Renal cortical epithelial cell (primary cell): ENCODE measurements at places on chromosomes 5 and 9. TPM values are rescaled to one million over a fixed set of nuclear protein-coding genes. Genes with fewer than 3 reads are reported as not detected.

Gene FOXD4L6
- total RNA-seq = 0.10 and 0.17 TPM in 2 replicates

Gene MYMK
- total RNA-seq = not detected in 2 replicates

Gene SPATA31A3
- not detected in 2 replicates for total RNA-seq

Gene ENTREP1
- total RNA-seq = 1.0 and 2.4 TPM in 2 replicates

Gene PKD2L2
- 0.05 TPM in 1 of 2 replicates, not detected in the other for total RNA-seq

Gene TMEM171
- 9.4 and 11.3 TPM in 2 replicates for total RNA-seq

Gene TPM2
- 51.4 and 124 TPM in 2 replicates for total RNA-seq

Gene NR6A1
- 6.0 and 6.1 TPM in 2 replicates for total RNA-seq

Gene SPATA31D4
- not detected in 2 replicates for total RNA-seq

Gene MSX2
- total RNA-seq = 0.69 and 1.1 TPM in 2 replicates

Gene HTR4
- not detected in 2 replicates for total RNA-seq

Gene ADAMTSL2
- total RNA-seq = 0.05 TPM in 1 of 2 replicates, not detected in the other

Gene NMUR2
- not detected in 2 replicates for total RNA-seq

Gene CACNA1B
- total RNA-seq = 0.05 TPM in 1 of 2 replicates, not detected in the other

Gene TRPM3
- total RNA-seq = 0.35 and 2.9 TPM in 2 replicates

- no peak for DNase-seq
Observed at GRCh38 chr5:15452781-15453180, 47.2 kb upstream of the FBXL7 start.

GRCh38 chr9:70006306-70006705, 37.3 kb upstream of the MAMDC2 start:
- no peak for DNase-seq

- peak; percentile 51 for DNase-seq
Observed at GRCh38 chr5:107985144-107985543, 314.4 kb upstream of the EFNA5 start.

DNA sequence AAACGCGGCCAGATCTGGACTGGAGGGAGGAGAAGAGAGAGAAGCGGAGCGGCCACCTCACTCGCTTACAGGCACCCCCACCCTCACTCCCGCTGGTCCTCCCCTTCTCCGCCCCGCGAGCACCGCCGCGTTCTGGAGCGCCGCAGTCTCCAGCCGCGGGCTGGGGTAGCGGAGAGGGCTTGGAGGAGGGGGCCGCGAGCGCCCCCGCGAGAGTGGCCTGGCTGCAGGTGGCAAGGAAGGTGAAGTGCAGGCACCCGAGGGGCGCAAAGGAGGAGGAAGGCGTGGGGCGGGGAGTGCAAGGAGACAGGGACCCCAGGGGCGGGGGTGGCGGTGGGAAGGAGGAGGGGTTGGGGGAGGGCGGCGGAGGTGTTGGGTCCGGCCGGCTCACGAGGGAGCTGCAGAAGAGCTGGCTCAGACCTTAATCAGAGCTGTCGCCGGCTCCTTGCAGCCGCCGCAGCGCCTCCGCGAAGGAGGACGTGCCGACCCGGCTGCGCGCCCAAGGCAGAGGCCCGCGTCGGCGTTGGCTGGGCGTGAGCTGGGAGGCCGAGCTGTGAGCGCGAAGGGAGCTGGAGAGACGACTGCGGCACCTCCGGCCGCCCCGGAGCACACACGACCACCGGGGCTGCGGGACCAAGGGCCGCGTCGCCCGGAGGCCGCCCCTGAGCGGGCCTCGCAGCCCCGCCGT, at the start of gene DMRT3:
Gene DMRT3 (plus strand): TSS at position 398 of the 685 bp plus-strand sequence. CDS start 347 bp downstream, outside the sequence.
- no peak for DNase-seq

DNA sequence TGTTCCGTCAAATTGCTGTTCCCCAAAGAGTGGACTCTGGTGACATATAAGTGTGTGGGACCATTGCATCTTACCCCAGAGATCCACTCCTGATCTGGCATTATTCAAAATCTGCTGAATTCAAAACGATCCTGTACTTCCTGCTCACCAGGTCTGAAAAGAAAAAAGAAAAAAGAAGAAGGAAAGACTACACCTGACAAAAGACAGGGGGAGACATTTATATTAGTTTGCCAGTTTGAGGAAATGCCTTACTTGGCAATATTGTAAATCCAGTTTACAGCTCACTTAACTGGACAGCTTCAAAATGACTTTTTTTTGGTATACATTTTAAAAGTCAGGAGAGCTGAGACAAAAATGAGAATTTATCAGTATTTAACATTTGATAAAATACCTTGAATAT, 15.0 kb upstream of the GRHPR start:
- DNase-seq = peak; percentile 54

GRCh38 chr5:428219-428618, 14.8 kb upstream of the EXOC3 start:
- no peak for DNase-seq

GRCh38 chr9:90029996-90030395, 425.2 kb downstream of the GADD45G start:
- no peak for DNase-seq

DNA sequence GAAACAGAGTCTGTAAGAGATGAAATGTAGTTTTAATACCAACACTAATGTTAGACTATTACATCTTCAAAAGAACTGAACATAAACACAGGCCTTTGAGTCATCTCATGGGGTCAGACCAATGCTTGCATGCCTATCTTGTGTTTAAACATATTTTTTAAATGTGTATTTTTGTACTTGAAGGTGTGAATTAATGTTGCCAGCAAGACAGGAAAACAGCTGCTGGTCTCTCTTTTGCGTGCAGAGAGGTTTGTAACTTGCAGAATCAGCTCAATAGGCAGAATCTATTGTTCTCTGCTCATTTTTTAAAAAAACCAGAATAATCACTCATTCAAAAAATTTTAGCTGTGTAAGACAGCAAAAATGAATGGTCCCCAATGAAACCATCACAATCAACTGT, 180.2 kb downstream of the ALDH1A1 start:
- DNase-seq = no peak

GRCh38 chr9:135340726-135341475, 138.7 kb upstream of the PPP1R26 start:
- DNase-seq = no peak

GRCh38 chr5:5209510-5210286, 69.6 kb downstream of the ADAMTS16 start:
- DNase-seq = no peak

DNA sequence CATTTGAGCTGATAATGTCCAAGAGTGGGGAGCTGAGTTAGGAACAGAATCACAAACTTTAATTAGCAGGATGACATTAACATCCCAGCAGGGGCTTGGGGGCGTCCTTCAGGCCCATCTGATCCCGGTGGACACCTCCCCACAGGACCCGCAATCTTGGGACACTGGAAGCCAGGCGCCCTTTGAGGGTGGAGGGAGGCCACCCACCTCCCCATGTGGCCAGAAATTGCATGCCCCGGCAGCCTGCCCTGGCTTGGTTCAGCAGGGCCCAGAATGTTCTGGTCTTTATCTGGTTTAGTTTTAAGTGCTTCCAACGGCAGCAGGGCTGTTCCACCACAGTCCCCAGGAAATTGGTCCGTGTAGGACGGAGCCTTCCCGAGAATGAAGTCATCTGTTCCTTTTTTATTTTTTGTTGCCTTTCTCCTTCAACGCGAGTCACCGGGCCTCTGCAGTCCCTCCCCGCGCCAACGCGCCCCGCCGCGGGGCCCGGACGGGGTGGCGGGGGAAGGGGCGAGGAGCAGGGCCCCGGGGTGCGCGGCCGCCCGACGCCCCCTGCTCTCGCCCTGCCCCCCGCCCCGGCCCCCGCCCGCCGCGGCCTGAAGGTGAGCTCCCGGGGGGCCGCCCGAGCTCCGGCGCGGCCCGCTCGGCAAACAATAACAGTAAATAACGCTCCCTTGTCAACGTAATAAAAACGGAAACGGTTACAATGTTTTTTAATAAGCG, 207.9 kb downstream of the C9orf50 start:
- peak; percentile 85 for DNase-seq

DNA sequence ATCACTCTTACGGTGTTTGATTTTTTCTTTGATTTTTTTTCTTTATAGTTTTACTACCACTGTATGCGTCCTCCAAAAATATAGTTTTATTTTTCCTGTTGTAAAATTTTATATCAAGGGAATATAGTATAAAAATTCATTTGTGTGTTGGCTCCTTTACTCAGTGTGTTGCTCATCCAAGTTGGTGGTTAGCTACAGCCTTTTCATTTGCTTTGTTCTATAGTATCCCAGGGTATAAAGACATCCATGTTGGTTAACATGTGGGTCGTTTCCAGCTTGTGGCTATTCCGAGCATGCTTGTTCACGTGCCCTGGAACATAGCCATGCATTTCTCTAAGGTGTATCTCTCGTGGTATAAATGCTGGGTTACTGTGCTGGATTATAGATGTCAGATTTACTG, 54.8 kb upstream of the DAB2 start:
- DNase-seq = no peak

DNA sequence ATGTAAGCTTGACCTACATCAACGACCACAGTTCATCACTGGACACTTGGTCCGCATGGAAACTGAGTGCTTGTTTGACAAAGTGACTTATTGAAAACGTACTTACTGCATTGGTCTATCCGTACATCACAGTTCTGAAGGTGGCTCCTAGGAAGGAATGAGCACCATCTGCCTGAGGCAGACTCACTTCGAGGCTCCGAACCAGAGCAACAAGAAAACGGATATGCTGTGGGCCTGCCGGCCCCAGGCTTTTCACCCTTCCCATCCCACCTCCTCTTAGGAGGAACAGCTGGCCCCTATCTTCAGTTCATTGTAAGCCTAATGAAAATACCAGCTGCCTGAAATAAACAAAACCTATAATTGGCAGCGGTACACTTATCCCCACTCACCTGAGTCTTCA, 67.2 kb upstream of the TSLP start:
- no peak for DNase-seq

GRCh38 chr5:179733772-179734126, 1.1 kb downstream of the MAML1 start:
- DNase-seq = peak; percentile 41

- peak; percentile 91 for DNase-seq
Observed at GRCh38 chr9:96116275-96117064, 185.5 kb downstream of the HSD17B3 start.

- no peak for DNase-seq
Observed at GRCh38 chr9:87086221-87086818, 139.0 kb upstream of the GAS1 start.

DNA sequence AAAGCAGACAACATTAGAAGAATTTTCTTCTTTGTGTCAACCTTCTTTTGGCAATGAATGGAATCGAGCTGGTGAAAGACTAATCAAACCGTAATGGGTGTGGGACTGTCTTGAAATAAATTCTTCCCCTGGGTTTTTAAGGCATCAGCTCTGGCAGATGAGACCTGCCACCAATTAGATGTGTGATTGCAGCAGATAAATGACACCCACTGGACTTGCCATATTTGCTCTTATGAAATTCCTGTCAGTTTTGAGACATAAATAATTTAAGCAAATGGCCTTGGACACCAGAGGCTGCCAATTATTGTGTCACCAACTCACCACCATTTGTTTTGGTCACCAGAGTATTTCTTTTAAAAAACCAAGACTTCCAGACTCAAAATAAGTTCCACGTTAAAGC, 135.9 kb upstream of the RGMB start:
- DNase-seq = no peak

DNA sequence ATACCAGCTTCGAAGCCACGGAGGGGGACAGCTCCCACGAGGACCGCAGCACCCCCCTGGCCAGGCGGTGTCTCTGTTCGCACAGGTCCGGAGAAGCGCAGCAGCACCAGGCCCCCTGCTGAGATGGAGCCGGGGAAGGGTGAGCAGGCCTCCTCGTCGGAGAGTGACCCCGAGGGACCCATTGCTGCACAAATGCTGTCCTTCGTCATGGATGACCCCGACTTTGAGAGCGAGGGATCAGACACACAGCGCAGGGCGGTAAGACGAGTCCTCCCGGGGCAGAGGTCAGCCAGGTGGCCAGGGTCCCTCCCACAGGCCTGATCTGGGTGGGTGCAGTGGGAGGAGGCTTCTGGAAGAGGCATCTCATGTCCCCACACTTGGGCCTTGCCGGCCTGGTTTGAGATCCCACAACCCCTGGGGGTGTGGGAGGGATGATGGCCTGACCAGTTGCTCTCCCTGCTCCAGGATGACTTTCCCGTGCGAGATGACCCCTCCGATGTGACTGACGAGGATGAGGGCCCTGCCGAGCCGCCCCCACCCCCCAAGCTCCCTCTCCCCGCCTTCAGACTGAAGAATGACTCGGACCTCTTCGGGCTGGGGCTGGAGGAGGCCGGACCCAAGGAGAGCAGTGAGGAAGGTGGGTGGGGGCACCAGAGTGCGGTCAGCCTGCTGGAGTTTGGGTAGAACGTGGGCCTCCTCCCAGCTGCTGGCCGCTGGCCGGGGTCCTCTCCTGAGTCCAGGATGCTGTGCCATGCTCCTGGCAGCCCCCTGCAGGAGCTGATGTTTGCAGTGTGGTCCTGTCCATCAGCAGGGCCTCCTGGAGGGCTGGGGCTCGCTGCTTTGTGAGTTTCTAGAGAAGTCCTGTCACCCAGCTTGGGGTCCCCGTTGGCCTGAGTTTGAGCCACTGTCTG, 2.8 kb upstream of the AJM1 start:
- DNase-seq = no peak

DNA sequence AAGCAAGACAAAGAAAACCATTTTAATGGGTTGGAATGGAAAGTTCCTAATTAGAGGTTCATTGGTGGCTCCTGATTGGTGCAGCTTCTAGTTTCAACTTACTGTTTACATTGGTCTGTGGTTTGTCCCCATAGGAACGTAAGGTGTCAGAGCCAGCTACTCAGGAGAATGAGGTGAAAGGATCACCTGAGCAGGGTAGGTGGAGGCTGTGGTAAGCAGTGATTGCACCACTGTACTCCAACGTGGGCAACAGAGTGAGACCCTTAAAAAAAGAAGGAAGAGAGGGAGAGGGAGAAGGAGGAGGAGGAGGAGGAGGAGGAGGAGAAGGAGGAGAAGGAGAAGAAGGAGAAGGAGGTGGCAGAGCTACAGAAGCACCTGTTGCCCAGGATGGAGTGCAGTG, 30.4 kb downstream of the KCNIP1 start:
- peak; percentile 84 for DNase-seq

DNA sequence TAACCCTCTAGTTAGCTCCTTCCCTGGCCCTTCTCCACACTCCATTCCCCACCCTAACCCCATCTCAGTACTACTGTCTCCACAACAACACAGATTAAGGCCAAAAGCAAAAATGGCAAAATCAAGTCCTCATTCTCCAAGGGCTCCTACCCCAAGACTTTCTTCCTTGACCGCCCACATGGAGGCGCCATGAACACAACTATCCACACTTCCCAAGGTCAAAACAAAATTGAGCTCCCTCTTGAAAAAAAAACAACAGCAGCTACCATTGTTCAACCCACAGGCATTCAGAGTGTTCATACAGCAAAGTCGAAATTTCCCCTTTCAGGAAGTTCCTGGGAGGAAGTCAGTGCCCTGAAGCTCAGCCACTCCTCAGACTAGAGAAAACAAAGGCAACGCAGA, 54.4 kb downstream of the GNAQ start:
- peak; percentile 92 for DNase-seq

- no peak for DNase-seq
Observed at GRCh38 chr5:134920848-134921575, 16.1 kb downstream of the PCBD2 start.

GRCh38 chr5:54304040-54304439, 6.3 kb downstream of the ARL15 start:
- no peak for DNase-seq

DNA sequence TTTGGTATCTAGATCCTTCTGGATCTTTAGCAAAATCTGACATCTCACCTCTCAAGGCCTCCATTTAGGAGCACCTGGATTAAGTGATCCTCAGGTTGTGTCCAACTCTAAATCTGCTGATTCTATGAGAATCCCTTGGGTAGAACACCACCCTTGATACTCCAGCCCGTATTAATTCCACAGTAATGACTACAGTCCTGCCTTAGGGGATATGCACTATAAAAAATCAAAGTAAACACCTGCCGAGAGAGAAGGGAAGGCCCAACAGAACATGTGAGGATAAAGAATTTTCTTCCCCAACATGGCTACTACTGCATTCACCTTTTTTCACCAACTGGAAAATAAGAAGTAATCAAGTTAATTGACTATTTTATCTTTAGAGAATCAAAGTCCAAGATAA, 27.6 kb downstream of the DAP start:
- no peak for DNase-seq
